ENCODE measurements at places on chromosomes 7 and 10.

DNA sequence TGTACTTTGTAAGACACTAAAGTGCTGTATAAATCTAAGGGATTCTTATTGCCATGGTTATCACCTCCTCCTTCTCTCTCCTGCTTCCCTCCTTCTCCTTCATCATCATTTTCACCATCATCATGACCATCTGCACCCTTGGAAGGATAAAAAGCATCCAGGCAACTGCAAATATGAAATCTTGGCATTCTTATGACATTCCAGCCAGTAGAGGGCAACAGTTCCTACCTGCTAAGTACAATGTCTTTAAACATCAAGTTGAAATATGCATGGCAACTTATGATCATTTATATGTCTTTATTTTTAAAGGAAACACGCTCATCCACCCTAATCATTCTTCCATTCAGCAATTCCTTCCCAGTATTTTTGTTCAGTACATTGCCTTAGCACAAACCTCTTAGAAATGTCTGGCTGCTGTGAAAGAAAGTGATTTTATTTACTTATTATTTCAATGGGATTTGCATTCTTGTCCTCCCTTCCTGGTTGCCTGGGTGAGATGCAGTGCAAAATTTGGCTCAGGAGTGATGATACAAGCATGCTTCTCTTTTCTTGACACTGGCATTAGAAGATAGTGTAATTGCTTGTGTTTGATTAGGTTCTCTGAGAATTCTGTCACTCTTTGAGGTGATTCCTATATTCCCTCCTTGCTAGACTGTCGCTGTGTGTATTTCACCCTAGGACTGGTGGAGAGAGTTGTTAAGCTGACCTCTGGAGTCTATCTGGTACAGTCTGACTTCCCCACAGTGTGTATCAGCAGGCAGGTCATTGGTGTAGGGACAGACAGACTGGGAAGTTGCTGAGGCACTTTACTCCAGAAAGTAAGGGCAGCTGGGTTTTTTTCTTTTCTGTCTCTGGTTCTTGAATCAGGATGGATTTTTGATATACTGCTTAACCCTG, 188.5 kb upstream of the BMPER start:
- peak; percentile 27 for DNase-seq

DNA sequence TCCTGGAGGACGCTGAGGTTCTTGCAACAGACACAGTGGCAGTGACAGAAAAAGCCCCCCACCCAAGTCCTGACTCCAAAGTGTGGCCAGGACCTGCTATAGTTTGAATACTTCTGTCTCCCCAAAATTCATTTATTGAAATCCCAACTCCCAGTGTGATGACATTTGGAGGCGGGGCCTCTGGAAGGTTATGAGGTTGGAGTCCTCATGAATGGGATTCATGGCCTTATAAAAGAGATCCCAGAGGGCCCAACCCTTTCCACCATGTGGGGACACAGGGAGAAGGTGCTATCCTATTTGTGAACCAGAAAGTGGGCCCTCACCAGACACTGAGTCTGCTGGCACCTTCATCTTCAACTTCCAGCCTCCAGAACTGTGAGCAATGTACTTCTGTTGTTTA, 18.3 kb downstream of the ANXA11 start:
- DNase-seq: no peak

GRCh38 chr7:97401398-97401797, 283.9 kb downstream of the SDHAF3 start:
- no peak for DNase-seq

DNA sequence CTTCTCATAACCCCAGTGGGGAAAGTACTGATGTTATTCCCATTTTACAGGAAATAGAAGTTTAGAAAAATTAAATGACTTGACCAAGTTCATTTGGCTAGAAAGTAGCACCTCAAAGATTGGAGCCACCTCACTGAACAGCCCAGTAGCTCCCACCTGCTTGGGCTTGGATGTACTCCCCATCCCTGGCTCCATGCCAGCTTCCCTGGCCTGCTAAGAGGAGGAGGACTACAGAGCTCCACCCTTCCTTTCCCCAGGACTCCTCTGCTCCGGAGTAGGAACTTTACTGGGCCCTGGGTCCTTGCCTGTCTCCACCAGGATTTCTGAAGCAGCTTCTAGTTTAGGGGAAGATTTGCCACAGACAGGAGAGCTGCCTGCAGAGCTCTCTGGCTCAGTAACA, 3.1 kb downstream of the HPS6 start:
- DNase-seq: no peak

- no peak for DNase-seq
Observed at GRCh38 chr7:50669890-50670289, 104.7 kb upstream of the DDC start.

- no peak for DNase-seq
Observed at GRCh38 chr10:62588116-62588515, 213.9 kb downstream of the ZNF365 start.

GRCh38 chr10:72622271-72622670, 3.6 kb downstream of the MICU1 start:
- no peak for DNase-seq

DNA sequence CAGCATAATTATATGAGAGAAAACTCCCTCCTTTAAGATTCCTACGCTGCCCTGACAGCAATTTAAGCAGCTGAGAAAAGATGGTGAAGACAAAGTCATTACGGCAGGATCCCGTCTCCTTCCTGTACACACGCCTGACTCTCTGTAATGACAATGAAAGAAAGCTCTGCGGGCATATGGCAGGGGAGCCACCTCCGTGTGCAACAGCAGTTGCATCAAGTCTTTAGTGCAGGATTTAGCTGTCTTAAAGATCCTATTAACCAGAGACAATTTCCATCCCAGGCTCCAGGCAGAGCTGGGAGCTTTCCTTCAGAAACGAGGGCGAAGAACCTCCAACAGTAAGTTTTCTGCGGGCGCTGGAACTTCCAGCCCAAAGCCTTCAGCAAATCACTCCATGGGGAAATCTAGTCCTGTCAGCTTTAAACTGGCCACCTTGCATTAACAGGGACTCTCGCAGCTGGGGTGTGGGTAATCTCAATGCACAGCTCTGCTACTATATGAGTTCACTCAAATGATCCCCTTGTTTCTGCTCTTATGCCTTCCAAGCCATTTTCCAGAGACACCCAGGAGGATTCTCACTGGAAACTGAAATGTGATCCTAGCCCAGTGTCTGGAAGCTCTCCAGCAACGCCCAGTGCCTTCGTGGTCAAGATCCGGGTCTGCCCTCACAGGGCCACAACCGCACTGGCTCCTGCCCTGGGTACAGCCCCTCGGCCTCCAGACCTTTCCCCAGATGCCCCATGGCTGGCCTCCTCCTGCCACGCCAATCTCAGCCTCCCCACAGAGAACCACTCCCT, 74.9 kb downstream of the CTBP2 start:
- peak; percentile 57 for DNase-seq

GRCh38 chr7:20151708-20152456, 65.3 kb downstream of the MACC1 start:
- DNase-seq: no peak

GRCh38 chr7:72015136-72015535, 397.0 kb downstream of the CALN1 start:
- DNase-seq: no peak

- peak; percentile 9 for DNase-seq
Observed at GRCh38 chr7:87058744-87059524, 520 bp downstream of the ELAPOR2 start.

- no peak for DNase-seq
Observed at GRCh38 chr7:138853448-138853847, 55.5 kb upstream of the ATP6V0A4 start.

DNA sequence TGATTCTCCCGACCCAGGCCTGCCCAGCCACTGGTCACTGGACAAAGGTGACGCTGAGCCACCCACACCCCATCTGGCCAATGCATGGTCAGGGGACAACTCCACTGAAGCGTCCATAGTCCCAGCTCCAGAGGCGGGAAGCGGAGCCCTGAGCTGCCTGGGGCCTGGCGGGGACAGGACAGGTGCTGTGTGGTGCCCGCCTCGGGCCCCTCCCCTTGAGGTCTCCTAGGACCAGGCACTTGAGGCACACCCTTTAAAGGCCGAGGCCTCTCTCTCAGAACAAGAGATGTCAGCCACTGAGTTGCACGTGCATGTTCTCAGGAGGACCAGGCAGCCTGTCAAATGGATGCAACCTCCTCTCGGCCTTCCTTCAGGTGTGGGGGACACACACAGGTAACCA, 52.5 kb upstream of the PPP2R2D start:
- no peak for DNase-seq

- DNase-seq: no peak
Observed at GRCh38 chr10:51861051-51861450, 161.7 kb upstream of the CSTF2T start.

DNA sequence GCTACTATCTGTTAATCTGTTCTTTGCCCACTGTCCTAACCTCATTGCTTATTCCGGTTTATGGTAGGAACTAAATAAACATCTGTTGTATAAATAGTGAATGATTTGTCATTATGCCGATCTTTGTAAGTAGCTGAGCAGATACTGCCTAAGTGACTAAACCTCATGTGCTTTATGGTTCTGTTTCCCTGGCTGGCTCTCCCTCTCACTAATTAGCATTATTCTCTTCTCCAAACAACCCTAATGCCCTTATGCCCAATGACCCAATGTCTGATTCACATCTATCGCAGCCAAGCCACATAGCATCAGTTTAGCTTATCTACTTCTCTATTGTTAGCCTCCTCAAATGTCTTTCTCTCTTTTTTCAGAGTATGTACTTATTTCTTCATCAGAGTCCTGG, 462.3 kb upstream of the POT1 start:
- no peak for DNase-seq

- DNase-seq: peak; percentile 18
Observed at GRCh38 chr10:1151076-1152033, 95.2 kb downstream of the WDR37 start.

DNA sequence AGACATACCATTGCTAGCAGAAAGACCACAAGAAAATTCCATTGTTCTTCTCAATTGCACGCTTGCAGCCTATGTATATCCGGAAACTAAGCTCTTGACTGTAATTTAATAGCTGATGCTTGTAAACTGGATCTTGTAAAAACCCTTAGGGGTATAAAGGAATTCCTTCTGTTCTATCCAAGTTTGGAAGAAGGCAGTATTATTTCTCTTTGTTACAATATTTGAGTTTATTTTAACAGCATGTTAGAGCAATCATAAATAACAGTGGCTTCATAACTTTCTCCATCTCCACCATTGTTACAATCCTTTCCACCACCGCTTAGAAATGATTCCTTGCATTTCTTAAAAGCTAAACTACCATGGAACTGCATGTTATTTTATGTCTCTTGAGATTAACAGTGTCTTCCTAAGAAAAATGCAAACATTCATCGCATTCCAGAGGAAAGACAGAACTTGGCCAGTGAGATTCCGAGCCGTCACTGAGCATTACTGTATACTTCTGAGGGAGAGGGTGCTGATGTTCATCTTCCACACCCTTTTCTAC, 92.5 kb downstream of the TRIL start:
- no peak for DNase-seq

- DNase-seq: peak; percentile 68
Observed at GRCh38 chr10:132574783-132575319, 37.3 kb downstream of the INPP5A start.
